NCI-H748 treated with DMSO at 0.1 percent for 48 hours (cell line): ENCODE measurements at places on chromosomes 3 and 15.

DNA sequence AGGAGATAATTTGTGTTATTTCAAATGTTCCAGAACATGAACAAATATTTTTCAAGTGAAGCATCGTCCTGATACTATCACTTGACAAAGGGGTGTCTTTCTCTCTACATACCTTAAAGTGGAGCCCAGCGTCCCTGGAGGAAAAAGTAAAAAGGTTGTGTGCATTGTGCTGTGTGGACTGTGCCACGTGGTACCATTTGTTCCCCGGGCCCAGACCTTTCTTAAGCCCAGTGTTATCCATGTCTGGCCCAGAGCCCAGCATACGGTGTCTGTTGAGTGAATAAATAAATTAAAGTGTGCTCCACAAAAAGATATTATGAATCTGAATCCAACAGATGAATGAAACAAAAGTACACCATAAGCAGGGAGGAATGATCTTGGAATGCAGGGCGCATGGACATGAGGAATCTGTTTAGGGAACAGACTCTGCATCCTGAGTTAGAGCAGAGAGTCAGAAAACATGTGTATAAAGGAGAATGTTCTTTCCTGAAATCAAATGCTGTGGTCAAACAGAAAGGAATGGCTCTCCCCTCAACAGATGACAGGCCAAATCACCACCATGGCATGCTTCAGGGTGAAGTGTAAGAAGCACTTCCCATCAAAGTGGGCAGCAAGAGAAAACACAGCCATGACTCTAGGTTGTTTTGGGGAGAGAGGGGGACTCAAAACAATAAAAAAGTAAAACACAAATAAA is 8.1 kb upstream of the PRSS50 start:
- DNase-seq = no peak

DNA sequence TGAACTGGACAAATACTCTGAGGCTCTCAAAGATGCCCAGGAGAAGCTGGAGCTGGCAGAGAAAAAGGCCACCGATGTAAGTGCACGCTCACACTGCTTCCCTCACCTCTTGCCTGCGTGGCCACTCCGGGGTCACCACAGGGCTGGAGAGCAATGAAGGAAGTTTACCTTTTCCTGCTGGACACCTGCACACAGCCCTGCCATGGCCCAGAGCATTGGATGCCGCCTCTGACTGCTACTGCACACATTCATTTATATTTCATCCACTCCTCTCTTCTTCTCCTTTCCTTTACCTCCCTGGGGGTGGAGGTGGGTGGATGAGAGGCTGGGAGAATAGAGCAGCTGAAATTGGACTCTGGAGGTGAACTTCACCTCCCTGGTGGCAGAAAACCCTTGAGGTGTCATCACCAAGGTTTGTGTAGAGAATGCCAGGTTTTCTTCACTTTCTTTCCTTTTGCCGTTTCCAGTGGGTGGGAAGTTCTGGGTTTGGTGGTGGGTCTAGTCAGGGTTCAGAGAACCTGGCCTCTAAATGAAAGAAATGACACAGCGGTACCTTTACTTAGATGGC is 1.6 kb downstream of the TPM1 start:
- no peak for DNase-seq

DNA sequence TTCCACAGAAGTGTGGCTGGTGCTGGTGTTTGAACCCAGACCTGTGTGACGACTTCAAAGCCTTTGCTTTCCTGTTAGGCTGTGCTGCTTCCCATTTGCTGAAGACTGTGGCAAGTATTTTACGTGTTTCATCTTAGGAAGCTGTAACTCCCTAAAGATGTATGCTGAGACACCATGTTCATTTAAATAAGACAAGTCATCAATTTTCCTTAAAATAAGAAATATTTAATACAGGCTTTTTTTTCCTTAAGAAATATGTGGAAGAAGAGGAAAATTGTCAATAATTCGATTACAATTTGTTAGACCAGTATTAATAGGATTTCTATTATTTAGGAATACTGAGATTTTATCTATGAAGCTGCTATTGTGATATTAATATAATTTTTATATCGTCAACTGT is 58.4 kb downstream of the LMLN start:
- no peak for DNase-seq

GRCh38 chr3:9217784-9218513 is 31.5 kb downstream of the SRGAP3 start:
- no peak for DNase-seq

- no peak for DNase-seq
Measured at GRCh38 chr3:194124193-194124592, 11.8 kb upstream of the HES1 start.

- peak; percentile 70 for DNase-seq
Measured at GRCh38 chr3:73467211-73467610, 157.5 kb downstream of the PDZRN3 start.

DNA sequence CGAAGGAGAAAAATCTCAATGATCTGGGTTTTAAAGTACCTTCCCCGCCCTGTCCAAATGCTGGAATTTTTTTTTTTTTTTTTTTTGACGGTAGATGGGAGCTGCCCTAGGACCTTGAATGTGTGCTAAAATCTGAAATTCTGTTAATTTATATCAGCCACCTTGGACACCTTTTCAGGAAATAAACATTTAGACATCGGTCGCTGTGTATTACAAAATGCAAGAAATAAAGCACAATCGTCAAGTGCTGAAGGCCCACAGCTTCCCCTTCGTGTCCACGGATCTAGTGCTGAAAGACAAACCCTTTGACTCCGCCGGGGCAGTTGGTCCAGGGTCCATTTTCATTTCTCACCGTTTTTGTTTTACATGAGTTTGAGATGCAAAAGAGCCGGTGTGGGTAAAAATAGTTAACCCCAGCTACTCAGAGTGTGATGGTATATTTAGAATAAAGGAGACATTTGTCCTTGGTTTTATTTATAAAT is 90.2 kb upstream of the CHD2 start:
- no peak for DNase-seq

GRCh38 chr15:69586721-69587120 is 134.1 kb downstream of the RPLP1 start:
- DNase-seq = no peak

GRCh38 chr3:101292027-101292426 is 28.3 kb downstream of the IMPG2 start:
- no peak for DNase-seq

DNA sequence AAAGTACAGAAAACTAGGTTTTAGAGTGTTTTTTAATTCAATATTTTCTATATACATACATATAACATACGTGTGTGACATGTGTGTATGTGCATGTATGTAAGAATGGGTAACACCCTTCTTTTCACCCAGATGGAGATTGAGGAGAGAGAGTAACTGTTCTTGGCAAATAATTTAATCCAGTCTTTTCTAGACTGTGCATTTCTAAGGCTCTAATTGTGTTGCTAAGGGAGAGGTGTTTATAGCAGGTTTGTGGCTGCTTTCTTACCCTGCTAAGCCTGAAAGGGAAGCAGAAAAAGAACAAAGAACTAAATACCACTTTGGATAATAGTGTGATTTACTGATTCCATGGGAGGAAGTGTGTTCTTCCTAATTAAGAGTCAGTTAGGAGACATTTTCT is 46.0 kb upstream of the ALDH1L1 start:
- DNase-seq = no peak

GRCh38 chr3:193194371-193194770 is 46.7 kb upstream of the PLAAT1 start:
- DNase-seq = no peak

- DNase-seq = no peak
Measured at GRCh38 chr15:43250785-43251184, 15.9 kb downstream of the TGM5 start.

DNA sequence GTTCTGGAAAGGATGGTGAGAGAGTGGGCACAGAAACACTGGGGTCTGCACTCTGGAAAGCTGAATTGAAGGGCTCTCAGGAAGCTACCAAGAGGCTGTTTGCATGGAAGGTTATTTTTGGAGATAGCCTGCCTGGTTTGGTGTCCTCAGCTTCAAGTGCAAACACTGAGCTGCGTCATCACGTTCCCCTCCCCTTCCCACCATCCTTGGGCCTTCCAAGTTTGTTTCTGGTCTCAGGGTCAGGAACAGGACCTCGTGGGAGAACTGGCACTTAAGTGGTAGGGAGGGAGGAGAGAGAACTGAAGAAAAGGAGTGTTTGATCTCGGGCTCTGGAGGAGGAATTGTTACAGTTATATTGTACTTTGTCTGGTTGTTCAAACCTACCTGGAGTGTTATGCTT is 10.6 kb downstream of the ST6GAL1 start:
- no peak for DNase-seq

DNA sequence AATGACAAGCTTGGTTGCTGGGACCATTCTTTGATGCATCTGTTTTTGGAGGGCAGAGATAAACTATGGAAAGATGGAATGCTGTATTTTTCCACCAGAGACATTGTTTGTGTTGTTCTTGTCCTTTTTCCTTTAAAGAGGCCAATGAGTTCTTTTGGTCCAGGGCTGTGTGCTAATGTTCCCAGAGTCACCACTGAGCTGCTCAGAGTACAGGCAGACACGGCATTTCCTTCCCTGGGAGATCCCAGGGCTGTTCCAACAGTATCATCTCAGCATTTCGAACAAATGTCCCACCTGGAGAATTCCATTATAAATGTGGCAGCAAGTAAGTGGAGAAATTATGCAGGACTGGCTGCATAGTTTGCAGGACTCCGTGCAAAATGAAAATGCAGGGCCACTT is 190.6 kb downstream of the IL20RB start:
- no peak for DNase-seq

- DNase-seq = no peak
Measured at GRCh38 chr15:41154412-41154811, 38.3 kb upstream of the INO80 start.

- no peak for DNase-seq
Measured at GRCh38 chr3:183393625-183394024, 34.8 kb downstream of the MCF2L2 start.

GRCh38 chr15:53384417-53384816 is 375.0 kb downstream of the WDR72 start:
- no peak for DNase-seq

- DNase-seq = no peak
Measured at GRCh38 chr3:179682426-179683080, 29.7 kb downstream of the USP13 start.

GRCh38 chr3:25441234-25441856 is 13.3 kb downstream of the RARB start:
- no peak for DNase-seq

DNA sequence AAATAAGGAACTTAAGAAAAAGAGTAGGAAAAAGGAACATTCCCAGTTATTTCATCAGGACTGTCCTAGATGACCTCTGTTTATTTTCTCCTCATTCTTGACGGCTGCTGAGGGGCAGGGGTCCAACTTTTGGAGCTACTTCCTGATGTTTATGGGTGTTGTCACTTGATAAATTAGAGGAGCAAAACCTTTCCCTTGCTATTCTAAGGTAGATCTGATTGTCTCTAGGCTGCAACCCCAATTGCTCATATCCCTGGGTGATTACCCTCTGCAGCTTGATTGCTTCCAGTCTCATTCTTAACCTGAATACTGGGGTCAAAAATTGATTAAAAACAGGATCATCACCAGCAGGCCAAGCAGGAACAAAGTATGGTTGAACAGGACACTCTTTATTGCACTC is 311.0 kb upstream of the NDN start:
- DNase-seq = no peak

GRCh38 chr15:74176262-74177214 is 3.0 kb downstream of the ISLR start:
- DNase-seq = no peak

- peak; percentile 37 for DNase-seq
Measured at GRCh38 chr3:126389112-126389793, 5.5 kb upstream of the CFAP100 start.

GRCh38 chr15:100783760-100784492 is 95.7 kb upstream of the ALDH1A3 start:
- no peak for DNase-seq

- peak; percentile 46 for DNase-seq
Measured at GRCh38 chr3:53881691-53882593, at the start of gene ACTR8. TSS of gene ACTR8 (minus strand) at chr3:53882152. CDS start at chr3:53882101, 51 bp downstream.

DNA sequence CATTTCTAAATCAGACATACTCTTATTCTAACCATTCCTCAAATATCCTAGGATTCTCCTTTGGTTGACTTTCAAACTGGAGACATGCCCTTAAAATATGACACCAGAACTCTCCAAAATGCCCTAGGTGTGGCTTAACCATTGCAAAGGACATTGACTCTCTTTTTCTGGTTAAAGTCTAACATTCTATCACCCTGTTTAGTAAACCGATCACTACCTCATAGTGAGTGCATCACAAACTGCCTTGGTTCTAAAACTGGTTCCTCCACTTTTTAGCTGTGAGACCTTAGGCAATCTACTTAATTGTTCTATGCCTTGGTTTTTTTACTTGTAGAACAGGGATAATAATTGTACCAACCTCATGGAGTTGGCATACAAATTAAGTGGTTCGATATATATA is 224.3 kb downstream of the CDIN1 start:
- DNase-seq = no peak

DNA sequence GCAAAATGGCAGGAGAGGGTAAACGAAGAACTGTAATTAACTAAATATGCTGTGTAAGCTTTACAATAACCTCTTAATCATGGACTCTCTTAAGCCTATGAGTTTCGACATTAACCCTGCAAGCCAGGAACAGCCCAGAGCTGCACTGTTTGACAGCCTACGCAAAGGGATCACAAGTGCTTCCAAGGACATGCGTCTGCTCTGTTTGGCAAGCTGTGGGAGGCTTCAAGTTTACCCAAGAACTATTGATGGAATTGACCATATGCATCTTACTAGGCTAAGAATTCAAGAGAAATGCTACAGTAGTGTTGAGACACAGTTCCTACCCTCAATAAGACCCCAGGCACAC is 66.0 kb downstream of the PDZRN3 start:
- no peak for DNase-seq

GRCh38 chr15:60426870-60427508 is 29.2 kb upstream of the ANXA2 start:
- no peak for DNase-seq

DNA sequence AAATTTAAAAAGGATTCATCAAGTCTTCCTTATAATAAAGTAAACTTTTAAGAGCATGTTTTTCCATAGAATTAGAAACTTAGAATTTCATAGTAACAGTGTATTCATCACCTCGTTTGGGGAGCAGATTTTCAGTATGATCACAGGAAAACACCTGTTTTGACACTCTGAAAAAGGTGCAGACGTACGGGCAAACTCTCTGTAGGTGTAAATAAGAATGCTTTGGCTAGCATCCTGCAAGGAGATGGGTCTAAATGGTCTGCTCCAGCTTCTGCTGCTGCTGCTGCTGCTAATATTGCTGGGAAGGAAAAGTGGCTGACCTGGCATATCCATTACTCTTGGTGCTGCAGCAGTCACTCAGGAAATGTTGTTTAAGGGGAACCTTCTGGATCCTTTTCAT is 66.0 kb downstream of the MBNL1 start:
- DNase-seq = no peak

GRCh38 chr3:45933591-45933990 is 9.7 kb upstream of the CXCR6 start:
- DNase-seq = no peak

DNA sequence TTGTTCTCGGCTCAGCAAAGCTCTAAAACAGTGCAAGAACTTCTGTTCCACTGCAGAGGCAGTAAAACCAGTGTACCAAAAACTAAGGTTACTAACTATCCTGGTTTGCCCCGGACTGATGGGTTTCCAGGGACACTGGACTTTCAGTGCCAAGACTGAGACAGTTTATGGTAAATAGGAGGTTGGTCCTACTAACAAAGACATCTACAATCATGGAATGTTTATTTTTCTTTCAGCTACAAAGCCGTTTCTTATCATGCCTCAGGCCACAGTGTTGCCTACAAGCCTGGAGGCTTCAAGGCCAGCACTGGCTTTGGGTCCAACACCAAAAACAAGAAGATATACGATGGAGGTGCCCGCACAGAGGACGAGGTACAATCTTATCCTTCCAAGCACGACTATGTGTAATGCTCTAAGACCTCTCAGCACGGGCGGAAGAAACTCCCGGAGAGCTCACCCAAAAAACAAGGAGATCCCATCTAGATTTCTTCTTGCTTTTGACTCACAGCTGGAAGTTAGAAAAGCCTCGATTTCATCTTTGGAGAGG is 20.8 kb downstream of the CLDN18 start:
- no peak for DNase-seq
